ENCODE measurements at places on chromosomes 4 and X. TPM values are rescaled to one million over a fixed set of nuclear protein-coding genes. Genes with fewer than 3 reads are reported as not detected.

ZCCHC12 gene
- not detected for total RNA-seq

DNA sequence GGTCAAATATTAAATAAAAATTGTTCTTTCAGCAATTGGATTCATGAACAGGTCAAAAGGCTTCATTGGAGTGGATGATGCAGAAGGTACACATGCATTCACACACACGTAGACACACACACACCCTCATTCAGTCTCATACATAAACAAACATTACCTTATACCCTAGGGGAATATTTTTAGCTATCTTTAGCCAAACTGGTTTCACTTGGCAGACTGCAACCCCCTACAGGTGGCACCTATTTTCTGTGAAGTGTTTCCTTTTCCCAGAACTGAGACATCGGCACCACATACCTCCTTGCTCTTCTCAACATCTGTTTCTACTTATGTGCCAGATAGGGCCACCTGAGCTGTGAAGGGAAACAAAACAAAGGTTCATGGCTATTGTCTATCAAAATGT is 18.5 kb upstream of the KDR start:
- DNase-seq: no peak

DNA sequence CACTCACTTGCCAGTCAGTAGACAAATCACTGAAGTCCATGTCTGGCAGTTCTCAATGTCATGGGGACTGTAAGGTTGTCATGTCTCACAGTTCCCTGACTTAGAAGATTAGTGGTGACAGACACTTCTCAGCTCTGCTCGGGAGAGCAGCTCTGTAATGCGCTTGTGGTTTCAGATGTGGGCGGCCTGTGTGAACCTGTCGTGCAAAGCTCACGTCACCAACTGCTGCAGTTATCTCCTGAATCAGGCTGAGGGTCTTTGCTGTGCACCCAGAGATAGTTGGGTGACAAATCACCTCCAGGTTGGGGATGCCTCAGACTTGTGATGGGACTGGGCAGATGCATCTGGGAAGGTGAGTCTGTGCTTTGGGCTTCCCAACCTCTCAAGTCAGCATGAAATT is at the start of gene IL9R:
Gene IL9R, plus strand, starts transcription at position 261 of the 400 bp plus-strand sequence. Its CDS starts 64 bp downstream, at position 325.
- DNase-seq: no peak

DNA sequence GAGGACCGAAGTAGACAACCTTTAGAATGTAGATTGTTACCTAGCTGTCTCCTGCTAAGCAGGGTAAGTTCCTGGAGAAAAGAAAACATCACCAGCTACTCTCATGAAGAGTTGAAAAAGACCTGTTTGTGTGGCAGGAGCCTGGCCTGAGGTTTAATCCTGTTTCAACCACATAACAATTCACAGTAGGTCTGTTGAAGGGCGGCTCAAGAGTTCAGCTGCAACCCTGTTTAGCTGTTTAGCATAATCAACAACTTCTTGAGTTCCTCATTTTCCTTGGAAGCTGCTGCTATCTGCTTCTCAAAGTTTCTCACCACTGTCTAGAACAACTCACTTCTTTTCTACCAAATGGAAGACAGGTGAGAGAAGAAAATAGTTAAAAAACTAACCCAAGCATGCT is 170.4 kb upstream of the TET2 start:
- no peak for DNase-seq

RAB39B gene
- 7.7 TPM for total RNA-seq

- no peak for DNase-seq
Measured at GRCh38 chr4:55661398-55662056, 25.4 kb upstream of the NMU start.

DNA sequence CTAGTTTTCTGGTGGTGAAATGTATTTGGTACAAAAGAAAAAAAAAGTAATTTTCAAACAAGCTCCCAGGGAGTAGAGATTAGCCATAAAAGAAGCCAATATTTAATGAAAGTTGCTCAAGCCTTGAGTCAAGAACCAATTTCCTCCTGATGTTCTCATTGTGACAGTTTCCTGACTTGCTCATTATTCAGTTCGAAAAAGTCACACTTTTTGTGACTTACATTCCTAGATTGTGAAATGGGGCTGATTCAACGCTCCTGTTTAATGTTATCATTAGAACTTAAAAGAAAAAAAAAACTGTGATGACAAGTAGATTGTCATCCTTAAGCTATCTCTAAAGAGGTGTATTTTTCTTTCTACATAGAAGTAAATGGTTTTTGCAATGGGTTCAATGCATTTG is 122.6 kb upstream of the BMPR1B start:
- DNase-seq: peak; percentile 59

Measured in umbilical cord (tissue), 2 donors.